ENCODE measurements at places on chromosomes 6 and 20. TPM values are rescaled to one million over a fixed set of nuclear protein-coding genes. Genes with fewer than 3 reads are reported as not detected.

DNA sequence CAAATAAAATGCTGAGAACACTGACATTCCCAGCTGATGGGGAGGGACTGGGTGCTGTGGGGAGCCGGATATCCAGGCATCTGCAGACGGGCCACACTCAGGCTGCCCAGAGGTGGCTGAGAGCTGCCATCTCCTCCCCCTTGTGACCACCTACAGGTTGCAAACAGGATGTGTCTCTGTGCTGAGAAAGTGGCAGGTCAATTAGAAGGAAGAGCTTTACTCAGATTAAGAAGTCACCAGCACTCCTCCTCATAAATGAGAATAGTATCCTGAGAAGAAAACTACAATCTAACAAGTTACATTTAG is 63.0 kb downstream of the HUS1B start:
- peaks cover 67% of the 10 kb centered on the region for H3K36me3 ChIP-seq
- H3K4me1 ChIP-seq = no peaks in the 10 kb centered on the region
- no peak overlapping the region for H3K4me3 ChIP-seq
- no peak overlapping the region for H3K27ac ChIP-seq
- DNase-seq = no peak

ENTPD6 gene
- 68.0 TPM for total RNA-seq

DNA sequence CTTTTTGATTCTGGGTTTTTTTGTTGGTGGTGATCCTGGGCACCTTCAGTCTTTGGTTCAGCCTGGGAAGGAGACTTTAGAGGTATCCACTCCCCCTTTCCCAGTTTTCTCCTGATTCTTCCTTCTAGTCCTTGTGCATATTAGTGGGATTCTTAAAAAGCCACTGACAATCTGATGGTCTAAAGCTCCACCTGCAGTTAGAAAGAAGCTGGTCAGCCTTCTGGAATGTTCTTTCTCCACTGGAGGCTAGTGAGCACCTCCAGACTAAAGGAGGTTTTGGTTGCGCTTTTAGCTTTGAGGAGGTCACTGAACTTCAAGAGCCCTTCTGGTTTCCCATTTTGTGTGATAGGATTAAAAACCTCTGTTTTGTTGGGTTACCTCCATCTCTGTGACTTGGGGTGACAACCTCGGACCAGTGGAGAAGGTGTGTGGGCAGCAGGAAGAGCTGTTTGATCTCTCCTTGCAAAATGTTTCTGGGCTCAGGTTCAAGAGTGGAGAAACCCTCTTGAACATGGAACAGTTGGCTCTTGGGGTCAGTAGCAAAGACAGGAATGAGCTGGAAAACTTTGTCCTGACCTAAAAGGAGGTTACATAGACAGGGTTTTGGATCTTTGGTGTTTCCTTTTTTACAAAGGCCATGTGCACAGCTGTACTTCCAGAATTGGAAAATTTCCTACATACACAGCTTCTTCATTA is 29.0 kb downstream of the JARID2 start:
- no peak overlapping the region for H3K4me3 ChIP-seq
- no peak overlapping the region for H3K27ac ChIP-seq
- no peaks in the 10 kb centered on the region for H3K27me3 ChIP-seq
- no peaks in the 10 kb centered on the region for H3K36me3 ChIP-seq

DNA sequence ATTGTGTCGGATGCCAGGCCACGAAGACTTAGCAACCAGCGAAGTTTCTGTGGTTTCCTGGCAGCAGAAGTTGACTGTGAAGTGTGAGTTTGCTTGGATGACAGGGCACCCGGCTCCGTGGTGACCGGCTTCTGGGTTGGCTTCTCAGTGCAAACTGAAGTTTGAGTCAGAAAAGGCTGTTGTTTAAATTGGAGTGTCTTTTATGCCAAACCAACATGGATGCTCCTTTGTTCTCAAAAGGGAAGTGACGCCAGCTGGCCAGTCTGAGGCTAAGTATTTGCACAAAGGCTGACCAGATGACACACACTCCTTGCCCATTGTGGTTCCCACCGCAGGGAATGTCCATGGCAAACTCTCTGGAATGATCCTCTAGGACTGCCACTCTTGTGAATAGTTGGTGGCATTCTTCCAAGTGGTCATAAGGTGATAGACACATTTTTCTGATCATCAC is 164.8 kb upstream of the QKI start:
- H3K4me3 ChIP-seq = no peak overlapping the region
- H3K4me1 ChIP-seq = no peaks in the 10 kb centered on the region
- no peaks in the 10 kb centered on the region for H3K27me3 ChIP-seq
- no peak for DNase-seq

GRCh38 chr20:45300961-45301360 is 5.7 kb upstream of the RBPJL start:
- H3K36me3 ChIP-seq = no peaks in the 10 kb centered on the region
- no peak overlapping the region for H3K4me3 ChIP-seq
- no peaks in the 10 kb centered on the region for H3K4me1 ChIP-seq
- no peaks in the 10 kb centered on the region for H3K27me3 ChIP-seq

GRCh38 chr6:150314230-150315188 is 54.3 kb upstream of the IYD start:
- H3K4me1 ChIP-seq = no peaks in the 10 kb centered on the region
- H3K4me3 ChIP-seq = no peak overlapping the region
- DNase-seq = no peak
- H3K36me3 ChIP-seq = no peaks in the 10 kb centered on the region
- no peak overlapping the region for H3K27ac ChIP-seq
- no peaks in the 10 kb centered on the region for H3K27me3 ChIP-seq

GRCh38 chr6:14707276-14707675 is 538.6 kb upstream of the JARID2 start:
- no peaks in the 10 kb centered on the region for H3K4me1 ChIP-seq
- no peaks in the 10 kb centered on the region for H3K36me3 ChIP-seq
- no peaks in the 10 kb centered on the region for H3K27me3 ChIP-seq
- H3K27ac ChIP-seq = no peak overlapping the region
- no peak for DNase-seq
- no peak overlapping the region for H3K4me3 ChIP-seq

CST7 gene
- 30.7 TPM for total RNA-seq

ACSS1 gene
- total RNA-seq = 38.7 TPM

- H3K36me3 ChIP-seq = no peaks in the 10 kb centered on the region
- peaks cover 5% of the 10 kb centered on the region for H3K4me1 ChIP-seq
- DNase-seq = no peak
- no peak overlapping the region for H3K27ac ChIP-seq
These were observed 42.0 kb downstream of the PTPRK start for GRCh38 chr6:128478230-128479047.

CLPSL2 gene
- total RNA-seq = not detected

GRCh38 chr20:42553374-42553773 is 636.3 kb downstream of the PTPRT start:
- H3K4me1 ChIP-seq = no peaks in the 10 kb centered on the region
- H3K27me3 ChIP-seq = no peaks in the 10 kb centered on the region
- H3K27ac ChIP-seq = no peak overlapping the region
- no peaks in the 10 kb centered on the region for H3K36me3 ChIP-seq
- no peak overlapping the region for H3K4me3 ChIP-seq
- DNase-seq = no peak

DNA sequence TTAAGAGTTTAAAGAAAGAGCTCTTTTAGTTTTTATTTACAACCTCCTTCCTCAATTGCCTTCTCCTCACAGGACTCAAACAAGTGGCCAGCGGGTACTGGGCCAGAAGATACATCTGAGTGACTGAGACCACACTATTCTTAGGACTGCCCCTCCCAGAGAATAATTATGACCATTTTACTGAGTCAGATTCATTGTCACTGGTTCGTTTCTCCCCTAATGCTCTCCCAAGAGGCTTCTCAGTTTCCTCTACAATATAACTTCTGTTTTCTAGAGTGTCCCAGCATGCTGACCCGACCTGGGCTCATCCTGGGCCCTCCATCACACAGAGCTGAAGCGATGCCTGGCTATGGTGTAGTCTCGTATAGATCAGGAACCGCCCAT is 279.9 kb downstream of the CD83 start:
- H3K4me3 ChIP-seq = no peak overlapping the region
- H3K36me3 ChIP-seq = no peaks in the 10 kb centered on the region
- no peak overlapping the region for H3K27ac ChIP-seq
- H3K27me3 ChIP-seq = no peaks in the 10 kb centered on the region
- no peak for DNase-seq

DEF6 gene
- total RNA-seq = 247 TPM

BNIP5 gene
- not detected for total RNA-seq

- H3K27me3 ChIP-seq = no peaks in the 10 kb centered on the region
- H3K4me1 ChIP-seq = no peaks in the 10 kb centered on the region
- H3K27ac ChIP-seq = no peak overlapping the region
- no peaks in the 10 kb centered on the region for H3K36me3 ChIP-seq
- no peak overlapping the region for H3K4me3 ChIP-seq
- DNase-seq = no peak
These were observed 293.5 kb downstream of the LRFN2 start for GRCh38 chr6:40293460-40294185.

DNA sequence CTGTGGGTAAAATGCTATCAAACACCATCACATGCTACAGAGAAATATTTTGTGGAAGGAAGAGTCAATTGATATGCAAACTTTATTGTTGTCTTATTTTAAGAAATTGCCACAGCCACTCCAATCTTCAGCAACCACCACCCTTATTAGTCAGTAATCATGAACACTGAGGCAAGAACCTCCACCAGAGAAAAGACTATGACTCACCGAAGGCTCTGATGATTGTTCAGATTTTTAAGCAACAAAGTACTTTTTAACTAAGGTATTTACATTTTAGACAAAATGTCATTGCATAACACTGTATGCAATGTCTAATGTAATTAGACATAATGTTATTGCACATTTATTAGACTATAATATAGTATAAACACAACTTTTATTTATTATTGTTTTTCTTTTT is 26.2 kb upstream of the MMP24 start:
- no peak overlapping the region for H3K27ac ChIP-seq
- no peak overlapping the region for H3K4me3 ChIP-seq

GRCh38 chr6:117506180-117506835 is 23.8 kb downstream of the DCBLD1 start:
- H3K27me3 ChIP-seq = peaks cover 2% of the 10 kb centered on the region
- no peak for DNase-seq
- H3K36me3 ChIP-seq = no peaks in the 10 kb centered on the region

GTSF1L gene
- 1.1 TPM for total RNA-seq

GRCh38 chr20:9025011-9025410 is 43.9 kb upstream of the PLCB4 start:
- no peaks in the 10 kb centered on the region for H3K36me3 ChIP-seq
- no peak overlapping the region for H3K27ac ChIP-seq
- no peaks in the 10 kb centered on the region for H3K4me1 ChIP-seq
- no peaks in the 10 kb centered on the region for H3K27me3 ChIP-seq
- no peak for DNase-seq

DNA sequence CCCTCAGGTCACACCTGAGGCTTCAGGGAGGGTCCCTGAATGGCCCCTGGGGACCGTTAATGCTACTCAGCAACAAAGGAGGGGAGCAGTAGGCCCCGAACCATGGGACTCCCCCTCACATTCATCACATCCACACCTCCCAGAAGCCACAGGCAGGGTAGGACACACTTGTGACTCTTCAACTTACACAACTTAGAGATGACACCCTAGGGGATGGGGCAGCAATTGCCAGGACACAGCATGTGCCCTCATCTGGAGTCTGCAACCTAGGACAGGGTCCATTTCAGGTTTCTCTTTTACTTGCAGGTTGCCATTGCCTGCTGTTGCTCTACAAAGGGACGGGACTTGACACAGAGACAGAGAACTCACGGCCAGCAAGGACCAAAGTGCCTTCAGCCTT is 770 bp downstream of the ULBP3 start:
- no peak overlapping the region for H3K27ac ChIP-seq
- H3K27me3 ChIP-seq = no peaks in the 10 kb centered on the region
- H3K4me1 ChIP-seq = peaks cover 12% of the 10 kb centered on the region
- H3K4me3 ChIP-seq = peak overlapping the region; percentile 74

DNA sequence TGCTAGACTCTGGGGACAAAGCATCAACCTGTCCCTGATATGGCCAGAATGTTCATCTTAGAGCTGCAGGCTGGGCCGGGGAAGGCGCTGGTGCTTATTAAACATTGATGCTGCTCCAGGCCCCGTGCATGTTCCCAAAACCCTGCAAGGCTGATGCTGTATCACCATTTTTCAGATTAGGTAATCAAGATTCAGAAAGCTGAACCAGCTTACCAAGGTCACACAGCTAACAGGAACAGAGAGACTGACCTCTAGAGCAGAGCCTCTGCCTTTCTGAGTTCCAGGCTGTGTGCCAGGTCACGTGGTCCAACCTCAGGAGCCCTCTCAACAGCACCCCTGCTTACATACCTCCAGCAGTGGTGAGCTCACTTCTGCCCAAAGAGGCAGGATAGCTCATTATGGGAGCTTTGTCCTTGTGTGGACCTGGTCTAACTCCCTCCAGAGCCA is 16.1 kb upstream of the VSTM2L start:
- H3K36me3 ChIP-seq = no peaks in the 10 kb centered on the region
- no peak for DNase-seq
- H3K4me1 ChIP-seq = no peaks in the 10 kb centered on the region

GRCh38 chr20:21126581-21126870 is 644 bp downstream of the KIZ start:
- no peaks in the 10 kb centered on the region for H3K36me3 ChIP-seq
- H3K27me3 ChIP-seq = peaks cover 4% of the 10 kb centered on the region
- no peak for DNase-seq
- H3K4me3 ChIP-seq = peak overlapping the region; percentile 82
- H3K4me1 ChIP-seq = peaks cover 14% of the 10 kb centered on the region

MLN gene
- not detected for total RNA-seq

- H3K27me3 ChIP-seq = no peaks in the 10 kb centered on the region
- no peaks in the 10 kb centered on the region for H3K36me3 ChIP-seq
- H3K4me3 ChIP-seq = no peak overlapping the region
- no peak for DNase-seq
These were observed 74.4 kb upstream of the EYA4 start for GRCh38 chr6:133166766-133167165.

DNA sequence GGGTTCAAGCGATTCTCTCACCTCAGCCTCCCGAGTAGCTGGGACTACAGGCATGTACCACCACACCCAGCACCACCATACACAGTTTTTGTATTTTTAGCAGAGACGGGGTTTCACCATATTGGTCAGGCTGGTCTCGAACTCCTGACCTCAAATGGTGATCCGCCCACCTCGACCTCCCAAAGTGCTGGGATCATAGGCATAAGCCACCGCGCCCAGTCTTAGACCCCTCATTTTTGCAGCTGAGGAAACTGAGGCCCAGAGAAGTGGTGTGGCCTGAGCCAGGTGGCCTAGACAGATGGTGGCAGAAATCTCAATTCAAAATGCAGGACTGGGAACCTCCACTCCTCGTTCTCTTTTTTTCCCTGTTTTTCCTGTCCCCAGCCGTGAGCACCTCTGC is 12.6 kb upstream of the FAM209A start:
- H3K4me1 ChIP-seq = no peaks in the 10 kb centered on the region
- no peak for DNase-seq
- H3K4me3 ChIP-seq = no peak overlapping the region
- H3K27me3 ChIP-seq = no peaks in the 10 kb centered on the region
- H3K27ac ChIP-seq = no peak overlapping the region

SUMO4 gene
- total RNA-seq = 9.0 TPM

DNA sequence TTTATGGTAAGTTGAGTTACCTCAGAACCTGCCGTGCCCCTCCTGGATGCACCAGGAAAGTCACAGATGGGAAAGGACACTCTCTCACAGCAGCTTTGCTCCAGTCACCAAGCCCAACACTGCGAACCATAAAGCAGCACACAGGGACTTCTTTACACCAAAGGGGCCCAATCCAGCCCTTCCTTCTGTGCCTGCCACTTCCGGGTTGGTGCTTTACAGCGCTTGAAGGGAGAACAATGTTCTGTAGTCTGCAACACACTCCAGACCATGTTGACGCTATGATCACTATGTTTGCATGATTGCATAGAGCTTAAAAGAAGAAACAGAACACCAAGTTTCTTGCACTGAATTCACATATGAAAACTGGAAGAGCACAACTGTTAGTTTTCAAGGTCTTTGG is 57.1 kb downstream of the SERAC1 start:
- H3K36me3 ChIP-seq = peaks cover 15% of the 10 kb centered on the region
- H3K4me3 ChIP-seq = no peak overlapping the region
- H3K27me3 ChIP-seq = no peaks in the 10 kb centered on the region
- no peak overlapping the region for H3K27ac ChIP-seq
- H3K4me1 ChIP-seq = no peaks in the 10 kb centered on the region
- DNase-seq = no peak
